ENCODE measurements at places on chromosomes 7 and 10.

DNA sequence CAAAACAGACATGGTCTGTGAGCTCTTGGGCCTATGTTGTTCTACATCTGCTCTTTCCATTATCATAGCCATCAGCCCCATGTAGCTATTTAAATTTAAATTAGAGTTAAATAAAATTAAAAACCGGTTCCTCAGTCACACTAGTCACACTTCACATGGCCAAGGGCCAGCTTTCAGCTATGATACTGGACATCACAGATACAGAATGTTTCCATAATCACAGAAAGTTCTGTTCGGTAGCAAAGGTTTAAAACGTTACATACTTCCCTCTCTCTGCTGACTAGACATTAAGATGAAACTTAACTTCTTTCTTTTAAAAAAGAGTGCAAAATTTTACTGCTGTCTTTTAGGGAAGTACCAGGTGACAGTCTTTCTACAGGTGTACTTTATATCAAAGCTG, 43.0 kb downstream of the SRPK2 start:
- peak; percentile 23 for DNase-seq

DNA sequence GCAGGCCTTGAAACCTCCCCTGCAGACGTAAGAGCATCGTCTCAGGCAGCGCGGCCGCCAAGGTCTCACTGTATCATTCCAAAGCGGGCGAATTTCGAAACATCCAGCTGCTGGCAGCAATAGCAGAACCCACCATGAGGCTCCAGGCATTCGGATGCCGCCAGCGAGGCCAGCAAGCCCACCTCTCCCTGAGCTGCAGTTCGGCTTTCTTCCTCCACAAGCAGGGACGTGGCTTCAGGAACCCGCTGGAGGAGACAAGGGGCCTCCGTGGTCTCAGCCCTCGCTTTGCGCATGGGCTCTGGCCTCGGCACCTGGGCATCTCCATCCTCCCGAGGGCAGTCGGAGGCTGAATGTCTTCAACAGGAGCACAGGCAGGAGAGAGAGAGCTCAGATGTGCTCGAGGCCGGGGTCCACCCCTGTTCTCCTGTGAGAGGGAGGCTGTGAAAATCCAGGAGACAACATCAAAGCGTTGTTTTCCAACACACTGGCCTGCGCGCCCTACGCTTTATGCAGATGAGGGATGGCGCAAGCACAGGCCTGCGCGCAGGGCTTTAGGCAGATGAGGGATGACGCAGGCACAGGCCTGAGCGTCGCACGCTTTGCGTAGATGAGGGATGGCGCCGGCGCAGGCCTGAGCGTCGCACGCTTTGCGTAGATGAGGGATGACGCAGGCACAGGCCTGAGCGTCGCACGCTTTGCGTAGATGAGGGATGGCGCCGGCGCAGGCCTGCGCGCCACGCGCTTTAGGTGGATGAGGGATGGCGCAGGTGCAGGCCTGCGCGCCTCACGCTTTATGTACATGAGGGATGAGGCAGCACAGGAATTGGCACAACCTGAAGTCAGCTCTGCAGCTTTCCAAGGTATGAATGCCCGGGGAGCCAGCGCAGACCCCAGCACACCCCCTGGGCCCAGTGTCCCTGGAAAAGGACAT, 103.2 kb downstream of the WDR37 start:
- DNase-seq: no peak

DNA sequence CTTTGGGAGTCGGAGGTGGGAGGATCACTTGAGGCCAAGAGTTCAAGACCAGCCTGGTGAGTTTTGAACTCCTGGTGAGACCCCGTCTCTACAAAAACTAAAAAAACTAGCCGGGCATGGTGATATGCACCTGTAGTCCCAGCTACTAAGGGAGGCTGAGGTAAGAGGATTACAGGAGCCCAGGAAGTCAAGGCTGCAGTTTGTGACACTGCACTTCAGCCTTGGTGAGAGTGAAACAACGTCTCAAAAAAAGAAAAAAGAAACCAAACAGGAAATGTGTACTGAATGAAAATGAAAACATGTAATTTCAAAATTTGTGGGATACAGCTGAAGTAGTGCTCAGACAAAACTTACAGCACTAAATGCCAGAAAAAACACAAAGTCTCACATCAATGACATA, 7.6 kb downstream of the ARHGAP12 start:
- DNase-seq: no peak

GRCh38 chr10:47113907-47114500, 186.0 kb upstream of the GDF10 start:
- no peak for DNase-seq

- DNase-seq: no peak
Measured at GRCh38 chr10:109126016-109126415, 797.3 kb downstream of the XPNPEP1 start.

DNA sequence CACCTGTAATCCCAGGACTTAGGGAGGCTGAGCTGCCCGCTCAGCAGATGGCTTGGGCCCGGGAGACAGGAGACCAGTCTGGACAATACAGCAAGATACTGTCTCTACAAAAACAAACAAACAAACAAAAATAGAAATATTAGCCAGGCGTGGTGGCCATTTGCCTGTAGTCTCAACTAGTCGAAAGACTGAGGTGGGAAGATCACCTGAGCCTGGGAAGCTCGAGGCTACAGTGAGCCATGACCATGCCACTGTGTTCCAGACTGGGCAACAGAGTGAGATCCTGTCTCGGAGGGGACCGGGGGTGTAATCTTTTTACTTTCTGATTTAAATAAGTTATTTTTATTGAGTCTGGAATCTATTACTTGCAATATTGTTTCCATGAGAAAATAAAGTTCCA, 274.6 kb downstream of the PARD3 start:
- DNase-seq: no peak

DNA sequence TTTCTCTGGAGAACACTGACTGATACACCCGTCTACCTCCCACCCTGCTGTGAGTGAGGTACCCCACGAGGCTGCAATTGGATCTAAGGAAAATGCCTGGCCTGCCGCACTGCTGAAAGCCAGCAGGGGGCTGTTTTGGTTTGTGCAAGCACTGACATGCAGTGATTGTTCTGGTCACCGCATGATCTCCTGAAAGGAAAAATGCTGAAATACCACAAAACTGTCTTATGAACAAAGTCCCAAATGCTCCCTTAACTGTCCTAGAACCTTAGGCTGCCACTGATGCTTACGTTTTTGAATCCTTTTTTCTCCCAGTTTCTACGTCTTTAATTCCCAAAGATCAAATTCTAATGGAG, 132.7 kb downstream of the JCAD start:
- DNase-seq: peak; percentile 48

DNA sequence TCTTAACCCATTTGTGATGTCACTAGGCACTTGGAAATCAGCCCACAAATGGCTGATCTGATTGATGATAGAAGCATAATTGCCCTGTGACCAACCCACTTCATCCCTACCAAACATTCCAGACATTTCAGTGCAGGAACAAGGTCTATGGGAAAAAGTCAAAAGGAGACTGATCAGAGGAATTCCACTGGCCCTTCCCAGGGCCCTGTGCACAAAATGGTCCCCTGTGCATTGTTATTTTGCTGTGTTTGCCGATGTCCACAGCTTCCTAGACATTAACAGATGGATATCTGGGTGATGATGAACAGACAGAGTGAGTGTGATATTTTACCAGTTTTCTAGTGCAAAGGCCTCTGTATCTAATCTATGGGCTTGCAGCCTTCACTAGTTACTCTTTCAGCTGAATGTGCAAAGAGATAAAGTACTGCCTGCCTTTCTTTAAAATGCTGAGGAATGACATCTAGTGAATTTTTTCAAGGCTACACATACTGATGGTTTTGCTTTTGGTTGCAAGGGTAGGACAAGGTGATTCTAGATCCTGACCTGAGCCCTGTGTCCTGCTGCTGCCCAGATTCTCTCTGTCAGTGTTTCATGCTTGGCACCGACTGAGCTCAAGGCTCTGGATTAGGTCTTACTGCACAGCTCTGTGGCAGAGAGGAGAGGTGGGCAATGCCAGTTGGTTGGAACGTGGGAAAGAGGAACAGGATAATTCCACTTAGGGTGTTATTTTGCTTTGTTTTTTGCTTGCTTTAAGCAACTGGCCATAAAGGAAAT, 55.4 kb downstream of the CALD1 start:
- DNase-seq: no peak

DNA sequence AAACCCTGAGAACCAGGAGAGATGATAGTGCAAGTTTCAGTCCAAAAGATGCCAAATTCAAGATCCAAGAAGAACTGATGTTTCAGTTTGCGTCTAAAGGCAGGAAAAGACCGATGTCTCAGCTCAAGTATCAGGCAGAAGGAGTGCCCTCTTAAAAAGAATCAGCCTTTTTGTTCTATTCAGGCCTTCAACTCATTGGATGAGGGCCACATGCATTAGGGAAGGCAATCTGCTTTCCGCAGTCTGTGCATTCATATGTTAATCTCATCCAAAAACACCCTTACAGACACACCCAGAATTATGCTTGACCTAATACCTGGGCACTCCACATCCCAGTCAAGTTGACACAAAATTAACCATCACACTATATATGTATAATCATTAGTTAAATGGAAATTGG, 45.2 kb downstream of the DNAJB9 start:
- no peak for DNase-seq

DNA sequence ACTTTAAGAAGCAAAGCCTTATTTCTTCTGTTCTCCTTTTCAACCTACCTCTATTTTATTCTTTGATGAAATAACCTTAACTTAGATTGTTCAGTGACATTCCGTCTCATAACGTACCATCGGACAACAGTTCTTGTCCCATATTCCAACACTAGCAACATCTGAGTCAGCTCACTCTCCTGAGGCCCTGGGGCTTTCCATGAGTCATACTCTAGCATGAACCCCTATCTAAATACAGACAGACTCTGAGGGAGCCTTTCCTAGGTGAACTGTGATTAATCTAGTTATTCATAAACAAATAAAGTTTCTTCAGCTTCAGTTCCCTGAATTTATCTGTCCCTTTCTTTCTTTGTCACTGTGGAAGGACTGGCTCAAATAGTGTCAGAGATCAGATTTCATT, 168.7 kb upstream of the LYZL1 start:
- no peak for DNase-seq

DNA sequence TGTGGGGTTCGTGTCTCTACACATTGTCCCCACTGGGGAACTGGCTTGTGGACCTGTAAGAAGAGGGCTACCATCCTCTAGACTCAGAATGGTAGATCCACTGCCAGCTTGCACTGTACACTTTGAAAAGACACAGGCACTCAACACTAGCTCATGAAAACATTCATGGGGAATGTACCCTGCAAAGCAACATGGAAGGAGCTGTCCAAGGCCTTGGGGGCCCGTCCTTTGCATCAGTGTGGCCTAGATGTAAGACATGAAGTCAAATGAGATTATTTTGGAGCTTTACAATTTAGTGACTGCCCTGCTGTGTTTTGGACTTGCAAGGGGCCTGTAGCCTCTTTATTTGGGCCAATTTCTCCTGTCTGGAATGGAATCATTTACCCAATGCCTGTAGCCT, 399.0 kb upstream of the PCDH15 start:
- DNase-seq: no peak

DNA sequence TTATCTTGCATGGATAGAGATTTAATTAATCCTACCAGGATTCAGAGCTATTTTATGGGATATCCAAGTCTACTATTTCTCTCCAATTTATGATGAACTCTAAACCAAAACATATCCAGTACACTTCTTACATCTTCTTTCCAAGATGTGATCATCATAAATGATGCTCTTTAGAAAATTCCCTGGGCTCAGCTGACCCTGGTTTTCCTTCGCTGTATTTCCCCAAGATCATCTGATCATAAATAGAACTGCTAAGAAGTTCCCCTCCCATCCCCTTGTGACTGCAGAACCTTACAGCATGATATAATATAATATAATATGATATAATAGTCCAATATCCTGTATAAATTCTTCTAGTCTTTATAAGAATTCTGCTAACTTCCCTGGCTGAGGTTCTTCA, 114.6 kb upstream of the LYZL2 start:
- no peak for DNase-seq

DNA sequence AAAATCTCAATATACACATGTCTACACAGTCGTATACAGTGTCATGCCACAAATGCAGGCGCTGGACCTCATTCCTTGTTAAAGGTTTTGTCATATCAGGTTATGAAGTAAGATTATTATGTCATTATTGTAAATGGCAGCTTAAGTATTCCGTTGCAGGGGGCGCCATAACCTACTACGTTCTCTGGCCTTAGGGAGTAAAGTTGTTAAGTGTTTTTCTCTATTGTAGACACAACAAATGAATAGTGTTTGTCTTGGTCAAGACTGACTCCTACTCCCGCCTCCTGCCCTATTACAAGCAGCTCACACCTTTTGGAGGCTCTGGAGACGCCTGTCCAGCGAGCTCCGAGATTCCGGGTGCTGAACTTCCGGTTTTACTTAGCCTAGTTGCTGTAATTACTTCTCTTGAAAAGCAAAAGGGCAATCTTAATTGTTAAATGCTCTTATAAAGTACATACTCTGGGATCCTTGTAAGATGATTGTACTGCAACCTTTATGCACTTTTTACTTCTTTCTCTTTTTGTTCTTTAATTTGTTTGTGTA, 994 bp downstream of the GATAD1 start:
- DNase-seq: peak; percentile 74

DNA sequence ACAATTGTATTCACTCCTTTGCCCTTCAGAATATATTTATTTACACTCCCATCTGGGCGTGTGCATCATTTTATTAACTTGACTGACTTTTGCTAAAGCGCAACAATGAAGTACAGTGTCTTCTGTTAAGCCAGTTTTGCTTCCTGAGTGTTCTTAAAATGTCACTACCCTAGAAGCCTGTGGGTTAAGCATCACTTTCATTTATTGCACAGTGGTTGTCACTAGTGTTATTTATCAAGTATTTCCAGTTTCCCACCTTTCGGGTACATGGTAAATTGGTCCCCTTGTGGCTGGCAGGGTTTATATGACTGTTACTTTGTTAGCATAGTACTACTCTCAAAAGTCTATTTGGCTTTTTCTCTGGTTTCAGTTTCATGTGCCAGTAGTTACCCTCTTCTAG, 3.3 kb downstream of the HILPDA start:
- DNase-seq: no peak

DNA sequence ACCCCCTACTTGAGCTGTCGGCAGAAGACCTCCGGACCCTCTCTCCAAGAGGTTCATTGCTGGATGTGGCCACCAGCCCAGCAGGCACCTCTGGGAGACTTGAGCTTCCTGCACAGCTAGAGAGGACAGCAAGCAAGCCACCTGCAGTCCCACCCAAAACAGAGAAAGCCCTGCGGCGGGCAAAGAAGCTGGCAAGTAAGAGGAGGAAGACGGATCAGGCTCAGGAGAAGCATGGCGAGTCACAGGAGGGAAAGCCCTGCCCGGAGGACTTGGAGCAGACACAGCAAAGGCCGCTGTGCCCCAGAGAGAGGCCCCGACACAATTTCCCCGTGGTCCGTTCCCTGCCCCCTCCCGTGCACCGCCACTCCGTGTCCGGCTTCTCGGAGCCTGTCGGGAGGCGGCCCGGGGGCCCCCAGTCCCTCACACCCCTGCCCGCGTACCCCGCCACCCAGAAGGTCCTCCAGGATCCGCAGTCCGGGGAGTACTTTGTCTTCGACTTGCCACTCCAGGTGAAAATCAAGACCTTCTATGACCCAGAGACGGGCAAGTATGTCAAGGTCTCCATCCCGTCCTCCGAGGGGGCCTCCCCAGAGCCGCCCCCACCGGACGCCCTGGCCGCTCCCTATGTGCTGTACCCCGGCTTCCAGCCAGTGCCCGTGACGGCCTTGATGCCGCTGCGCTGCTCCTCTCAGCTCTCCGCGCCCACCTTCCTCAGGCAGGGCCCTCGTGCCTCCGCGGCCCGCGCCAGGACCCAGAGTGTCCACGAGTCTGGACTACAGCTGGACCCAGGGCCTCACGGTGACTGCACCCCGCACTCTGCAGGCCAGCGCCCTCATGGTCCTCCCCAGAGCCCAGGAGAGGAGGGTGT, 27.2 kb downstream of the C10orf71 start:
- no peak for DNase-seq

Data from RPMI8226 (cell line).